SK-N-SH treated with all-trans-retinoic acid at 6 μM for 48 hours (cell line): ENCODE measurements at places on chromosomes 1 and 21.

- ATAC-seq, result no peak
These were observed 9.2 kb upstream of the GJB5 start for GRCh38 chr1:34745666-34746065.

- ATAC-seq, result no peak
These were observed 80.1 kb downstream of the SPATA6 start for GRCh38 chr1:48391926-48392325.

GRCh38 chr21:14918527-14918926, 146.3 kb downstream of the NRIP1 start:
- ATAC-seq, result no peak

DNA sequence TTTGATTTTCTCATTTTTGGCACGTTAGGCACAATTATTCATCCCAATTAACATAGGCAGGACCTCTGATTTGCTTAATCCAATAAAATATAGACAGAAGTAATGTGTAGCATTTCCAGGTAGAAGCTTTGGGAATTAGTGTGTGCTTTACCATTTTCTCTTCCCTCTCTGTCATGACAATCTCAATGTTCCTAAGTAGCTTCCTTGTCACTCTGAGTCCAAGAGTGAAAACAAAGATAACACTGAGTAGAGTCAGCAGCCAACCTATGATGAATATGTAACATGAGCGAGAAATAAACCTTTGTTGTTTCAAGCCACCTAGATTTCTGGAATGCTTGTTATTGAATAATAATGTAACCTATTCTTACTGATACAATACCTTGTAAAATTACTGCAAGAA, 283.8 kb downstream of the OMA1 start:
- no peak for ATAC-seq

DNA sequence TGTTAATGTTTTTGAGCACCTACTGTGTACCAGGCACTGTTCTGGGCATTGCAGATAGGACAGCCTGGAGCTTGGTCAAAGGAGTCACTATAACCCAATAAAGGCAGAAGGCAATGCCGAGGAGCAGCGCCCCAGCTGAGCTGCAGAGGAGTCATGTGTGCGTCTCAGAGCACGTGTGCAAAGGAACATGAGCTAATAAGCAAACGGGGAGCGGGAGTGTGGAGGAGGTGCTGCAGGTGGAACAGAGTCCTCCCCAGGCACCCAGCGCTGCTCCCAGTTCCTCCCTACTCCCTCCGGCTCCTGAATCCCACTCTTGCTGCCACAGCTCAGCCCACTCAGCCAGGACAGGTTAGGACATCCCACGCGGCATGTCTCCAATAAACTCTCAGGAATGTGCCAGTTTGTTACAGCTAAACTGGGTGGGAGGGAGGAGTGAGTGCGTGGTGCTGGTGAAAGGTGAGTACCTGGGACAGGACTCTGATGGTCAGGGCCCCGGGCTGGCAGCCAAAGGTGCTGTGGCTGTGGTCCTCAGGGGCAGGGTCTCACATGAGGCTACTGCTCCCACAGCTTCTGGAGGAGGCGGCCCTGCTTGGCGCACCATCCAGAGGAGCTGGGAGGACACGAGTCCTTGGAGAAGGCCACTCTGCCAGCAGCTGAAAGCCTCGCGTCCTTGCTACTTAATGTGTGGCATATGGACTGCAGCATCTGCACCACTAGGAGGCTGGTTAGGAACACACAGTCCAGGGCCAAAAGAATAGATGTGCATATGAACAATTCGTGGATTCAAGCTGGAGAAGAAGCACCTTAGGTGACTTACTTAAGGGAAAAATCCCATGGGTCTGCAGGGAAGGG, 52.3 kb downstream of the GRIK3 start:
- no peak for ATAC-seq

DNA sequence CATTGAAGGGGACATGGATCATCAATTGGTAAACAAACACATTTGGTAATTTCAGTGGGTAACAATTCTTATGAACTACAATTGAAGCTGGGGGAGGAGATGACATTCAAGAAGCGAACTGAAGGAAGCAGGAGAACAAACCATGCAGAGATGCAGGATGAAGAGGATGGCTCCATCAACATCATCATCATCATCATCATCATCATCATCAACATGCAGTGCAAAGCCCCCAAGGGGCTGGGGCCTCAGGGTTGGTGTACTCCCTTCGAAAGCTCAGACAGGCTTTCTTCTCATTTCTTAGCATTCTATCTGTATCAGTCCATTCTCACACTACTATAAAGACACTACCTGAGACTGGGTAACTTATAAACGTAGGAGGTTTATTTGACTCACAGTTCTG, 105.8 kb downstream of the DUSP10 start:
- no peak for ATAC-seq

DNA sequence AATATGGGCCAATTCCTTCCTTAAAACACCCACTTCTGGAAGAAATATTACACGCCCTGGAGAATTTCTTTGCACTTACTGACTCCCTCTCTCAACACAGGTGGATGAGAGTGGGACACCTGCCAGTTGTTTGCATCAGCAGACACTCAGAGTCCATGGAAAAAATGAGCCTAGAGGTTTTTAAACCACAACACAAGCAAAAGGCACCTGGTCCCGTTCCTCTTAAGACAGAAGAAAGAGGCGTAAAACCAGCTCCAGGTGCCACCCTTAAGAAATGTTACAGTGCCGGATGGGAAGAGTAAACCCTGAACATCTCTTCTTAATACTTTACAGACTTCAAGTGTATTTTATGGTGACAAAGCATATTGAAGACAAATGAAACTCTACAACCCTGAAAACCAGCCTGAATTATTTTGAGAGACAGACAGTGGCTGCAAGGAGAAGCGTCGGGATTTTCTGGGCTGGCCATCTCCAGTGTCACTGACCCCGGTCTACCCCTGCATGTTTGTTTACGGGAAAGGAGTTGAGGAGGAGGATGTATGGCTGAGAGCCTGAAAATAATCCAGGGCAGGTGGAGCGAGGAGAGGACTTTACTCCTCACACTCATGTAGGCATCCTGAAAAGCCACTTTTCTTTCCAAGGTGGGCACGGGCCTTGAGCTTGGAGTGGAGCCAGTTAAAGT, 7.8 kb upstream of the RIPK4 start:
- ATAC-seq, result no peak
